Activated CD4-positive, alpha-beta memory T cell treated with anti-CD3 and anti-CD28 coated beads for 36 hours (primary cell): ENCODE measurements at places on chromosomes 2 and 18. TPM values are rescaled to one million over a fixed set of nuclear protein-coding genes. Genes with fewer than 3 reads are reported as not detected.

Gene ACADL
- total RNA-seq, result not detected

Gene DCDC2C
- not detected for total RNA-seq

GRCh38 chr2:15155959-15156574 lies 405.1 kb downstream of the NBAS start:
- H3K27me3 ChIP-seq, result peaks cover 6% of the 10 kb centered on the region
- no peak for DNase-seq
- no peaks in the 10 kb centered on the region for H3K4me1 ChIP-seq
- no peak overlapping the region for H3K27ac ChIP-seq
- H3K4me3 ChIP-seq, result no peak overlapping the region

DNA sequence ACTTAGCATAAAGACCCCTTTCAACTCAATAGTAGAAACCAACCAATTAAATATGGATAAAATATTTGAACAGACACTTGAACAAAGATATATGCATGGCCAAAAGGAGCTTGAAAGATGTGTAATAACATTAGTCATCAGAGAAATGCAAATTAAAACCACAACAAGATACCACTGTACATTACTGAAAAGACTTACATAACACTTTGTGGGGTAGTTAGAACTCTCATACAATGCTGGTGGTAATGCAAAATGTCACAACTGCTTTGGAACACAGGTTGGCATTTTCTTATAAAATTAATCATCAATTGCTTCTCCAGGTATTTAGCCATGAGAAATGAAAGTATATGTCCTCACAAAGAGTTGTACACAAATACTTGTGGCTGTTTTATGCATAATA lies 60.7 kb downstream of the TTC27 start:
- no peak overlapping the region for H3K4me3 ChIP-seq
- H3K36me3 ChIP-seq, result peaks cover 11% of the 10 kb centered on the region
- no peak overlapping the region for H3K27ac ChIP-seq

DNA sequence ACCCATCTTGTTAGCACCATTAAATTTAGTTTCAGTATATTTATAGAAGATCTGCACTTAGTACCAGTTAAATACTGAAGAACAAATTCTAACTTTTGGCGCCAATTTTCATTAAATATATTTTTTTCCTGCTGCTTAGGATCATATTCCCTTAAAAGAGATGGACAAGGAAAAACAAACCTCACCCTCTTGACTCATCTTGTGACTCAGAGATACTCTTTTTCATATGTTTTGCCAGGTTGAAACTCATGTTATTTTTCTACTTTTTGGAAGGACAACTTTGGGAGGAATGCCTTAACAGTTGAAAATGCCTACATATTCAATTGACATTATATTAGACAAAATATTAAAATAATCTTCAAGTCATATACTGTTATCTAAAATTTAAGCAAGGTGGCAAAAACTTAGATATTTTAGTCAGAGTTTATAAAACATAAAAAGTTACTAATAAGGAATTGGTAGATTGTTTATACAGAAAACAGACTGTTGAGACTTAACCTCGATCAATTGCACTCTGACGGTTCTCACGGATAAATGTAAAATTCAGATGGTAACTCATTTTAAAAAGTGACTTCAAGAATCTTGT lies 36.2 kb downstream of the PNO1 start:
- peaks cover 60% of the 10 kb centered on the region for H3K4me1 ChIP-seq
- H3K36me3 ChIP-seq, result peaks cover 2% of the 10 kb centered on the region
- DNase-seq, result no peak
- no peaks in the 10 kb centered on the region for H3K27me3 ChIP-seq

Gene HOXD12
- total RNA-seq, result not detected

DNA sequence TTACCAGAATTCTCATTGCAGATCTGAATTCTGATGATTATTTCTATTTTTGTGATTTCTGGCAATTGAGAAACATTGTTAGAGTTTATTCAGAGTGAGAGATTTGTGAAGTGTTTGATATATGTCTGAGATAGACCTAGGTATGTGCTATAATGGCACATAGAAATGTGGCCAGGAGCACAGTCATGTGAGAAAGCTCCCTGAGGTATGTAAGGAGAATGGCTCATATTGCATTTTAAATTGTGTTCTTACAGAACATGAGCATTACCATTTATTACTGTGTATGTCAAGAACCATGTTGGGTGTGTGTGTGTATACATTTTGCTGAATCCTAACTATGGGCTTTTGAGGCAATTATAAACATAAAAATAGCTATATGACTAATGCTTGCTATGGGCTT lies 101.2 kb downstream of the RAPGEF4 start:
- H3K4me1 ChIP-seq, result no peaks in the 10 kb centered on the region
- H3K36me3 ChIP-seq, result no peaks in the 10 kb centered on the region
- DNase-seq, result no peak
- no peak overlapping the region for H3K4me3 ChIP-seq
- H3K27me3 ChIP-seq, result peaks cover 14% of the 10 kb centered on the region

DNA sequence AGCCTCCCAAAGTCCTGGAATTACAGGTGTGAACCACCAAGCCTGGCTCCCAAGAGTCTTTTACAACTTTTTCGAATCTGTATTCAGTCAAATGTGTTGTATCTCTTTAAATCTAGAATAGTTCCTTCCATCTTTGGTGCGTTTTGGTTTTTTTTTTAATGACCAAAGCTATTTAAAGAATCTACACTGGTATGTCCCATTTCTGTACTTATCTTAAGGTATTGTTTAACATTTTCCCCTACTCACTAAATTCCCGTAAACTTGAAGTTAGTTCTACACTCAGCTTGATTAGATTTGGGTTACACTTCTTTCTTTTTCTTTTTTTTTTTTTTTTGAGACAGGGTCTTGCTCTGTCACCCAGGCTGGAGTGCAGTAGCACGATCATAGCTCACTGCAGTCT lies 63.8 kb downstream of the TMEM237 start:
- no peak overlapping the region for H3K27ac ChIP-seq
- no peaks in the 10 kb centered on the region for H3K4me1 ChIP-seq
- H3K4me3 ChIP-seq, result no peak overlapping the region
- peaks cover 1% of the 10 kb centered on the region for H3K27me3 ChIP-seq

DNA sequence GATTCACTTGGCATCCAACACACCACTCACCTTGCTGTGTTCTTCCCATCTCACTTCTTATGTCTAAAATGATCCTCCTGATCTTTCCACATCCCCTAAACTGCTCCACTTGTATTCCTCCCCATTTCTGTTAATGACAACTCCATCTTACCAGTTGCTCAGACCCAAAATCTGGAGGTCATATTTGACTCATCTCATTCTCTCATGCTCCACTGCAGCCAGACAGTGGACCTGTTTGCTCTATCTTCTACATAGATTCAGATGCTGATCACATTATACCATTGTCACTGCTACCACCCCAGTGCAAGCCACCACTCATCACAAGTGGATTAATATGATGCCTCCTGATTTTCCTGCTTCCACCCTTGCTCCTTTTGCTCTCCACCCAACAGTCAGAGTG lies 7.9 kb upstream of the NABP1 start:
- no peak overlapping the region for H3K4me3 ChIP-seq
- no peak overlapping the region for H3K27ac ChIP-seq
- no peak for DNase-seq
- H3K4me1 ChIP-seq, result peaks cover 20% of the 10 kb centered on the region
- H3K27me3 ChIP-seq, result no peaks in the 10 kb centered on the region

GRCh38 chr2:6933911-6934310 lies 16.7 kb downstream of the RNF144A start:
- H3K4me3 ChIP-seq, result no peak overlapping the region
- DNase-seq, result no peak
- peaks cover 11% of the 10 kb centered on the region for H3K36me3 ChIP-seq
- H3K4me1 ChIP-seq, result peaks cover 49% of the 10 kb centered on the region
- H3K27ac ChIP-seq, result no peak overlapping the region

- no peak for DNase-seq
- H3K27ac ChIP-seq, result no peak overlapping the region
- H3K4me1 ChIP-seq, result peaks cover 7% of the 10 kb centered on the region
- no peak overlapping the region for H3K4me3 ChIP-seq
- H3K36me3 ChIP-seq, result peaks cover 19% of the 10 kb centered on the region
Observed at GRCh38 chr2:202757339-202757738, 114.2 kb downstream of the ICA1L start.

DNA sequence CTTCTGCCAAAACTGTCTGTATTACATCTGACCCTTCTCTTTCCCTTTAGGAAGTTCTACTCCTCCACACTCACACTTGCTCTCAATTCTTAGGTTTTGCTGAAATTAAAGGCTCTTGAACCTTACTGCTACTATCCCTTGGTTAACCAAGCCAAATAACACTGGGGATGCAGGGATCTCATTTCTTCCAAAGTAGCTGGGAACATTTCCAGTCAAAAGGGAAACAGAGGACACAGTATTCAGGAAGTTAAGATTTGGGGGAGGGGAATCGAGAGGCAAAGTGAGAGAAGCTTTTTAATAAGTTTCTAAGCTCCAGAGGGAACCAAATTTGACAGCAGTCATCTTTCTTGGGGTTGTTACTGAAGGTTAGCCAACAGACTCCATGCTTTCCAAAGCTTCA lies 6.2 kb downstream of the SEPTIN2 start:
- DNase-seq, result no peak
- peaks cover 71% of the 10 kb centered on the region for H3K4me1 ChIP-seq
- H3K36me3 ChIP-seq, result peaks cover 45% of the 10 kb centered on the region
- H3K4me3 ChIP-seq, result no peak overlapping the region
- peak overlapping the region; percentile 34 for H3K27ac ChIP-seq

Gene SH3BP4
- 0.46 TPM for total RNA-seq

DNA sequence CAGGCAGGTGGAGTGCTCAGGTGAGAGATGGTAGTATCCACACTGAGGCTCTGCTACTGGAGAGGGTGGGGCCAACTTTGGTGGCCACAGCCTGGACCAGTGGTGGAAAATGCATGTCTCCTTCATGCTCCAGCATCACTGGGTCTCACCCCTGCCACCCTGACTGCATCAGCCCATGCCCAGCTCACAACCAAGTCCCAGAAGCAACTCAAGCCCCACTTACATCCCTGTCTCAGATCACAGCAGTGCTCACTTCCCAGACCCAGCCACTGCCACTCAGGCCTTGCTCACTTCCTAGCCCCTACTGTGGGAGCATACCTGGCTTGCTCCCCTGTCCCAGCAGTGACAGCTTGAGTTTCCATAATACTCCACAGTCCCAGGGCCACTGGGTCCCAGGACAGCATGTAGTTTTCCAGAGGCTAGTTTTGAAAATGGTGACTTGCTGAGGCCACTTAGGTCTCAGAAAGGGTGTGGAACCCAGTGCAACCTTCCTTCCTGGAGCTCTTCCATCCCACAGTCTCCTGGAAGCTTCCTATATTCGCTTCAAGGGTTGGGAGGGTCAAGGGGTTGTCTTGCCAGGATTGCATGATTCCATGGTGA lies 58.8 kb downstream of the GPC1 start:
- H3K4me3 ChIP-seq, result no peak overlapping the region
- H3K27me3 ChIP-seq, result no peaks in the 10 kb centered on the region
- DNase-seq, result no peak
- H3K27ac ChIP-seq, result no peak overlapping the region
- H3K4me1 ChIP-seq, result no peaks in the 10 kb centered on the region
- H3K36me3 ChIP-seq, result peaks cover 47% of the 10 kb centered on the region

- H3K27me3 ChIP-seq, result no peaks in the 10 kb centered on the region
- no peak overlapping the region for H3K4me3 ChIP-seq
- H3K4me1 ChIP-seq, result no peaks in the 10 kb centered on the region
- no peaks in the 10 kb centered on the region for H3K36me3 ChIP-seq
- H3K27ac ChIP-seq, result no peak overlapping the region
- no peak for DNase-seq
Observed at GRCh38 chr2:129752176-129752575, 227.3 kb upstream of the RAB6C start.

DNA sequence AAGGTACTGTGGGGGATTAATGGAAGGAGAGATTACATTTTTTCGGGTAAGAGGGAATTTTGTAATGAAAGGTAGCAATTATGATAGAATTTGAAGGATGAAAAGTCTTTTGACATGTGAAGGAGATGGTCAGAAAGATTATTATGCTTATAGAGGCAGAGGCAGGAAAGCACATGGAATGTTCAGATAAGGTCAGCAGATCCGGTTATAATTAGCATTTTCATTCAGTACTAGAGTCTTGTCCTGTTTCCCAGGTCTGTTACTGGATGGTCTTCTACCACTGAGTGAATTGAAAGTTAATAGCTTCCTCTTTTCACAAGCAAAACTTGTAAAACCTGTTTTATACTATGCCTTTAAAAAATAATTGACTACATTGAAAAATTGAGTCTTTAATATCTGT lies 116.9 kb downstream of the PHLPP1 start:
- no peaks in the 10 kb centered on the region for H3K27me3 ChIP-seq
- peaks cover 10% of the 10 kb centered on the region for H3K4me1 ChIP-seq
- peaks cover 9% of the 10 kb centered on the region for H3K36me3 ChIP-seq
- no peak for DNase-seq
- H3K27ac ChIP-seq, result no peak overlapping the region
- H3K4me3 ChIP-seq, result no peak overlapping the region

Gene RAB27B
- 0.22 TPM for total RNA-seq

GRCh38 chr2:207159002-207159401 lies 6.7 kb downstream of the KLF7 start:
- no peak overlapping the region for H3K27ac ChIP-seq
- peaks cover 90% of the 10 kb centered on the region for H3K4me1 ChIP-seq
- H3K4me3 ChIP-seq, result no peak overlapping the region
- peaks cover 10% of the 10 kb centered on the region for H3K36me3 ChIP-seq
- H3K27me3 ChIP-seq, result no peaks in the 10 kb centered on the region

- no peaks in the 10 kb centered on the region for H3K36me3 ChIP-seq
- H3K4me1 ChIP-seq, result no peaks in the 10 kb centered on the region
- no peak overlapping the region for H3K27ac ChIP-seq
- no peak overlapping the region for H3K4me3 ChIP-seq
- H3K27me3 ChIP-seq, result no peaks in the 10 kb centered on the region
Observed at GRCh38 chr2:18800240-18800971, 211.0 kb upstream of the NT5C1B start.

- no peaks in the 10 kb centered on the region for H3K36me3 ChIP-seq
- no peak overlapping the region for H3K27ac ChIP-seq
- no peaks in the 10 kb centered on the region for H3K27me3 ChIP-seq
- no peaks in the 10 kb centered on the region for H3K4me1 ChIP-seq
- no peak overlapping the region for H3K4me3 ChIP-seq
Observed at GRCh38 chr2:137151731-137152130, 386.4 kb downstream of the THSD7B start.

Gene PHLPP1
- 8.0 TPM for total RNA-seq

- no peaks in the 10 kb centered on the region for H3K36me3 ChIP-seq
- H3K4me1 ChIP-seq, result no peaks in the 10 kb centered on the region
- H3K27ac ChIP-seq, result no peak overlapping the region
- DNase-seq, result no peak
- H3K27me3 ChIP-seq, result no peaks in the 10 kb centered on the region
- H3K4me3 ChIP-seq, result no peak overlapping the region
Observed at GRCh38 chr2:108912629-108912902, 76.5 kb downstream of the EDAR start.

- no peak for DNase-seq
- H3K27ac ChIP-seq, result no peak overlapping the region
- no peaks in the 10 kb centered on the region for H3K27me3 ChIP-seq
- H3K4me1 ChIP-seq, result peaks cover 1% of the 10 kb centered on the region
Observed at GRCh38 chr2:58227171-58227917, 13.8 kb downstream of the FANCL start.

GRCh38 chr2:195633573-195633870 lies 23.5 kb upstream of the SLC39A10 start:
- H3K4me3 ChIP-seq, result no peak overlapping the region
- no peaks in the 10 kb centered on the region for H3K36me3 ChIP-seq
- no peaks in the 10 kb centered on the region for H3K27me3 ChIP-seq
- no peaks in the 10 kb centered on the region for H3K4me1 ChIP-seq

GRCh38 chr2:190663839-190664238 lies 15.0 kb downstream of the NAB1 start:
- DNase-seq, result no peak
- peaks cover 55% of the 10 kb centered on the region for H3K4me1 ChIP-seq
- no peak overlapping the region for H3K27ac ChIP-seq
- peaks cover 42% of the 10 kb centered on the region for H3K36me3 ChIP-seq
- no peaks in the 10 kb centered on the region for H3K27me3 ChIP-seq
